ENCODE measurements at places on chromosomes 16 and 17.
A peak's percentile ranks its signal among the peaks of the same experiment; 100 is the strongest.

- no peak for DNase-seq
Measured at GRCh38 chr17:79840269-79840988, 1.2 kb upstream of the CBX4 start.

GRCh38 chr16:85553436-85554113, 59.5 kb upstream of the GSE1 start:
- no peak for DNase-seq

DNA sequence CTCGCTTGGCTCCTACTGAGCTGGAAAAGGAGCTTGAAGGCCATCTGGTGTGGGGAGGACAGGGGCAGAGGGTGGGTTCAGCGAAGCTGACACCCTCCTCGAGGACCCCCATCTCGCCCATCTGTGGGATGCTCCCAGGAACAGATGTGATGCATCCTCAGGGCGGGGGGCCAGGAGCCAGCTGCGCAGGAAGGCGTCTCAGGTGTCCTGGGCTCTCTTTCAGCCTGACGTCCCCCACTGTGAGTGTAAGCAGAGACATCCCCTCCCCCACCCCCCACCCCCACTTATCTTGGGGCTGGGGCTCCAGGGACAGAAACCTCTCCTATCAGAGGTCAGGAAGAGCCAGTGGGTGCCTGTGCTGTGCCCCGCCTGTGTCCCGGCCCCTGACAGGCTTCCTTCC, 16.2 kb downstream of the KIF19 start:
- DNase-seq: no peak

- no peak for DNase-seq
Measured at GRCh38 chr17:5203178-5203907, 11.7 kb upstream of the ZNF594 start.

- no peak for DNase-seq
Measured at GRCh38 chr16:27706866-27707685, 157.1 kb downstream of the KATNIP start.

DNA sequence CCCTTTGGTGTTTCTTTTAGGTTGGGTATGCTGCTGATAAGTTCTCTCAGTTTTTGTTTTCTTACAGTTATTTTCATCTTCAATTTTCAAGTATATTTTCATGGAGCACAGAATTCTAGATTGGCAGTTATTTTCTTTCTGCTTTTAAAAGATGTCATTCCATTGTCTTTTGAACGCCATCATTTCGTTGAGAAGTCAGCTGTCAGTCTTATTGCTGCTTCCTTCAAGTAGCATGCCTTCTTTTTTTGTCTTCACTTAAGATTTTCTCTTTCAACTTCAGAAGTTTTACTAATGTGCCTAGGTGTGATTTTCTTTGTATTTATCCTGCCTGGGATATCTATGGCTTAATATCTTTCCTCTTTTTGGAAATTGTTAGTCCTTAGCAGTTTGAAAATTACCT, 262.2 kb upstream of the PMFBP1 start:
- no peak for DNase-seq

DNA sequence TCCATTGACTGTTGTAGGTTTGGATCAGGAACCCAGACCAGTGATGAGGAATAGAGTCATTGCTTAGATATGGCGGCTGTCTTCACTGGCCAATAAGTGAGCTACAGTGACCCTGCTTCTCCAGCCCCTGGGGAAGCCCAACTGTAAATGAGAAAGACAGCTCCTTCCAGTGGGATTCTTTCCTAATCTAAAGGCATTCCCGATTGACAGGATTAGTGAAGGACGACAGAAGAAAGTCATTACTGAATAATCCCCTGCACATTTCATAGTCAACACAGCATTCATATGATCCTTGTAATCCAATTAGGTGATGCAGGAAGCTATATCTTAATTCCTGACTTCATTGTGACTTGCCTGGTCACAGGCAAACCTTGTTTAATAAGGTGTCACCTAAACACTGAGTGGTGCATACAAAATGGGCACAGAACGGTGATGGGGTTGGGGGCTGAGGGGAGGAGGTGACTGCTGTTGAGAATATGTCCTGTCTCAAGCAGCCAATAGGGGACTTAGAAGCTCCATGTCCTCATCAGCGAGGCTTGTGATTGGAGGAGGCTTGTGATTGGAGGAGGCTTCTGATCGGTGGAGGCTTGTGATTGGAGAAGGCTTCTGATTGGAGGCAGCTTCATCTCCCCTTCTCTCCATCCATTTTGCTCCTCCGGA, 242.6 kb downstream of the XYLT1 start:
- DNase-seq: no peak

DNA sequence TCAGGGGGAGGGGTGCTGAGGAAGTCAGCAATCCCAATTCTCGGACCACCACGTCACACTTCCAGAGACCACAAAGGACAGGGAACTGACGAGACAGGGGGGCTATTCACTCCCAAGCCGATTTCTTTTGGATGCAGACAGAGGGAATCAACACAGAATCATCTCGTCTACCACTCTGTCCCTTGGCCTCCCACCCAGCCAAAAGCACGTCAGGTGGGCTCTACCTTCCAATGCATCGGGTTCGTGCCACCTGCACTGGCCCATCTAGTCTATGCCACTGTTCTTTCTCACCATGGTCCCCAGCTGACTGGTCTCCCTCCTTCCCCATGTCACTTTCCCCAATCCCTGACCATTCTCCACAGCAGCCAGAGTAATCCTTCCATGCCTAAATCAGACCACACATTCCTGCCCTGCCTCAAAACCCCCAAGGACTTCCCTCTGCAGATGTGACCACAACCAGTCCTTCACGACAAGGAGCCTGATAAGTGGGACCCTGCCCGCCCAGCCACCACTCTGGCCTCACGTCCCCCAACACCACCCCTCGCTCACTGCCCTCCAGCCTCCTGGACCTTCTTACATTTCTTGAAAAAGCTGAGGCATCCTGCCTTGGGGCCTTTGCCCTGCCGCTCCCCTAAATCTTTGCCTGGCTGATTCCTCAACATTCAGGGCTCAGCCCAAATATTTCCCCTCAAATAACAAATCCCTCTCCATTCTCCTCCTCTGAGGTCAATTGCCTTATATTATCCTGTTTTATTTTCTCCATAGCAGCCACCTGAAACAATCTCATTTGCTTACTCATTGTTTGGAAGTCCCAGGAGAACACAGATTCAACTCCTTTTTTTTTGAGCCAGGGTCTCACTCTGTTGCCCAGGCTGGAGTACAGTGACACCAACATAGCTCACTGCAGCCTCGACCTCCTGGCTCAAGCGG, 70.4 kb downstream of the IL21R start:
- no peak for DNase-seq

DNA sequence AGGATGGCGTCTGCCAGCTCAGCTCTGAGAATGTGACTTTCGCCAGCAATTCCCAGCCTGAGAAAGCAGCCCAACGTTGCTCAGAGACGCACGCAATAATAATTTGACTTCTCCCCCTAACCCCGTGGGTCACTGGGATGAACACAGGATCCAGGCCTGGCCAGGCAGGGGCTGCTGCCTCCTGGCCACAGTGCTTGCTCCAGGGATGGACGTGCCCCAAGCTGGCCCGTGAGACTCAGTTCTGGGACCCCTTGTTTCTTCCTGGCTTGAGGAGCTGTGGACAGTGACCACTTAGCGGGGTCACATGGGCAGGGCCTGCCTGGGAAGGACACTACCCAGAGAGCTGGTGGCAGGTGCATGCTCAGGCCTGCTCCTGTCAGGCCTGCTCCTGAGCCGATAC, 13.5 kb upstream of the DPEP1 start:
- no peak for DNase-seq

DNA sequence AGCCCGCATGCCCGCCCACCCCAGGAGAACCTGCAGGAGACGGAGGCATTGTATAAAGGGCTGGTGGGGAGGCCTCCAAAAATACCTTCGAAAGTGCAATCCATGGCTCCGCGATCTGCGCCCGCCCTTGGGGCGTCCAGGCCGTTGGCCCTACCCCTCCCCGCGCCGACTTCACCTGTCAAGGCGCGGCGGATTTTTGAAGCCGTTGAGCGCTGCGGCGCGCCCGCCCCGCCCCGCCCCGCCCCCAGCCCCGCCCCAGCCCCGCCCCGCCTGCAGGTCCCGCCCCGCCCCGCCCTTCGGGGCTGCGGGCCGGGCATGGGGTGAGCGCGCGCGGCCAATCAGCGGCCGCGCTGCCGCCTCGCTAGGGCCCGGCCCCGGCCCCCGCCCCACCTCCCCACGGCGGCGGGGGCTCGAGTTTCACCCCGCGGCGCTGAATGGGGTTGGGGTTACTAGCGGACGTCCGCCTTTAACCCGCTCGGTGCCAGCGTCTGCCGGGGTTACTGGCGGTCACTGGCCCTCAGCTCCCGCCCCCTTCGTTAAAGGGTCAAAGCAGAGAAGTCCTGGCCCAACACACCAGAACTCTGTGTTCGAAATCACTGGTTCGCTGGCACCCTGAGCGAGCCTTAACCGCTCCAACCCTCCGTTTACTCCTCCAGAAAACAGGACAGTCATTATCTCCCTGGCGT, 13.2 kb downstream of the SREBF1 start:
- peak; percentile 43 for DNase-seq

- no peak for DNase-seq
Measured at GRCh38 chr17:40777459-40777858, 4.9 kb downstream of the KRT27 start.

- DNase-seq: no peak
Measured at GRCh38 chr17:38919316-38920078, 5.9 kb upstream of the LASP1NB start.

- DNase-seq: no peak
Measured at GRCh38 chr17:77856551-77857305, 101.8 kb upstream of the TNRC6C start.

GRCh38 chr16:11390573-11391495, 45.6 kb downstream of the RMI2 start:
- DNase-seq: no peak

DNA sequence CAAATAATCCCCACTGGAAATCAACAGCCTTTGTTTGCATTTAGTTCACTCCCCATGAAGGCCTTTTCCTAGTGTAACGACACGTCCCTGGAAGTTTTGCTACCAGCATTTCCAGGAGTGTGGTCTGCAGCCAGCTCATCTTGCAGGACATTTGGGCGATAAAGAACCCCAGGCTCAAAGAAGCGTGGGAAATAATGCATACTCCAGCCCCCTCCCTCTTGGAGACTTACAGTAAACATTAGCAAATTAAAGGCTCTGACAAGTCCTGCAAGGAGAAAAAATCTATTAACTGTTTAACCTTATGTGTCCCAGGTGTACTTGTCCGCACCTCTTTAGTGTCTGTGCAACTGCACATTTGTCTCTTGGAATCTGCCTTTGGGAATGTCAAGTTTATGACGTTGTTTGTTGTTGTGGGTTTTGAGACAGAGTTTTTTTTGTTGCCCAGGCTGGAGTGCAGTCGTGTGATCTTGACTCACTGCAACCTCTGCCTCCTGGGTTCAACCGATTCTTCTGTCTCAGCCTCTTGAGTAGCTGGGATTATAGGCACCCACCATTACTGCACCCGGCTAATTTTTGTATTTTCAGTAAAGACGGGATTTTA, 131.1 kb downstream of the ABCC1 start:
- no peak for DNase-seq

DNA sequence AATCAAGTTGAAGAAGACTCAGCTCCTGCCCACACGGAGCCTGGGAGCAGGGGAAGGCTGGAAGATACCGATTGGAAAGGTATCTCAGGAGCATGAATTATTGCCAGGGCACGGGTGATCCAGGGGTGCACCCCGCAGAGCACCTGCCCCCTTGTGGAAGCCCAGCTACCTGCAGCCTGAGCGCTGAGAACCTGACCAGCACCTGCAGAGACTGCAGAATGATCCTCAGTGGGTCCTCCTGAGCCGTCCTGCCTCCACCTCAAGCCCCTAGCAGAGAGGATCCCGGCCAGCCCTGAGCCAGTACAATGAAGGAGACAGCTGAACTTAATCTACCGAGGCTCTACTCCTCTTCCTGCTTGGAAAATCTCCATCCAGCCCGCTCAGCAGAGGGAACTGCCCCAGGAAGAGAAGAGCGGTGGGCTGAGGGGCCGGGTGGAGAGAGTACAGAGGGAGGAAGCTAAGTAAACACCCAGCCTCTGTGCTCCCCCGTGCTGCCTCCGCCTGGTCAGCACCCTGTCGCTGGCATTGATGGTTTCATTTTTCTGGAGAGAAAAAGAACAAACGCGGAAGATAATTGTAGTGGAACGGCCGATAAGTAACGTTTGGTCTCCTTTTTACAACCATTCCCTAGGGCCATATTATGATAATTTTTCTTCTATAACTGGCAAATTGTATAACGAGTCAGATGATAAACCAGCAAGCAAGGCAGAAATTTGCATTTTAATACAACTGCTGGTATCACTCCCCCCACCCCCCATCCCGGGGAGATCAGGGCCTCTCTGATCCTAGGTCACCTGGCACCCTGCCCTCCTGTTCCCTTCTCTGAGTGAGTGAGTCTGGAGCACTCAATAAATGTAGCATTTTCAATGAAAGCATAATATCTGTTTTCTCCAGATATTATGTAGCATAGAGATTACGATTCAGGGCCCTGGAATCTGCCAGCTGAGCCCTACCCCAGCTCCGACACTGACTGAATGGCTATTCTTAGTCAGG, 204.5 kb upstream of the RPL38 start:
- no peak for DNase-seq
